ENCODE measurements at places on chromosomes 11 and 22. TPM values are rescaled to one million over a fixed set of nuclear protein-coding genes. Genes with fewer than 3 reads are reported as not detected.

DNA sequence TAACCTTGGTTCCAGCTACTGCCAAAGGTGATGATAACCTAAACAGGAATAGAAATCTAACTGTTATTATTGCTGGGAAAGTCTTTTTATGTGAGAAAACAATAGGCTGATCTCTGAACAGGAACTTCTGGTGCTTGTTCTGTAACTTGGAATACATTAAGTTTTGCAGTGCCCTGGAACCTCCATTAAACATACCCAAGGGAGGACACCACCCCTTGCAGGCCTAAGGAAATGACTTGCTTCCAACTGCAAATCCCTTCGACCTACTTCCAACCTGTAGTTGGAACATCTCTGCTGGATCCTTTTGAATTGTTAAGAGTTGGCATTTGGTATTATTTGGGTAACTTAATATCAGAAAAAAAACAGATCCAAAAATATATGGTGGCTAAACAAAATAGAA is 188.4 kb upstream of the API5 start:
- no peak for DNase-seq

DNA sequence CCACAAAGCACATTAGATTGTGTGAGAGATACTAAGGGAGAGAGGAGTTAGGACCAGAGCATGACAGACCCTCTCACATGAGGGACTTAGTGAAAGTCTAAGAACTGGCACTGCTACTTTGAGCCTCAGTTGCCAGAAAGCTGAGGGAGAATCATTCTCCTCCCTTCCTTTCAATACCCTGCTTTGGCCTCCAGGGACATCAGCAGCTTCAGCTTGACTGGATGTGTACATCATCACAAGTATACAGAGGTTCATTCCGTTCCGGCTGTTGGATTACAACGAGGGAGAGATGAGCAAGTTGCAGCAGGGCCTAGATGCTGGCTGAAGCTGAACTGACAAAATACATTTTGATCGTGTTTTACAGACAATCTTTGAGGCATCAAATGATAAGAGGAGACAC is 15.7 kb upstream of the ANO5 start:
- no peak for DNase-seq

- no peak for DNase-seq
Measured at GRCh38 chr22:31734512-31734911, 15.4 kb downstream of the PRR14L start.

- no peak for DNase-seq
Measured at GRCh38 chr11:1884303-1884700, 7.4 kb downstream of the PRR33 start.

DNA sequence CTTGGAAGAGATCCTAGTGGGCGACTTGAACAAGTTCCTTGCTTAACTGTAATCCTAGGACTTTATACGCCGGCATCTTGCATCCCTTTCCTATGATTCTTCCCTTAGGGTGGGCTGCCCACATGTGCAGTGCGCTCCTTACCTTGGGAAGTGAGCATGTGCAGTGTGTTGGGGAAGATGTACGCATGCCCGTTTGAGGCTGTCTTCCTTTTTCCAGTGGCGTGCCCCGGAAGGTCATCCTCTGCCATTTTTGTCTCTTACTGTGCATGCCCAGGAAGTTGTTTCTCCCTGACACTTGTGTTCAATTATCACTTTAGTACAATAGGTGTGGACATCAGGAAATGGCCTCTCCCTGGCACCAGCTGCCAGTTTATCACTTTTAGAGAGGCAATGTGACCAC is 936.5 kb downstream of the TBC1D22A start:
- DNase-seq: no peak

DNA sequence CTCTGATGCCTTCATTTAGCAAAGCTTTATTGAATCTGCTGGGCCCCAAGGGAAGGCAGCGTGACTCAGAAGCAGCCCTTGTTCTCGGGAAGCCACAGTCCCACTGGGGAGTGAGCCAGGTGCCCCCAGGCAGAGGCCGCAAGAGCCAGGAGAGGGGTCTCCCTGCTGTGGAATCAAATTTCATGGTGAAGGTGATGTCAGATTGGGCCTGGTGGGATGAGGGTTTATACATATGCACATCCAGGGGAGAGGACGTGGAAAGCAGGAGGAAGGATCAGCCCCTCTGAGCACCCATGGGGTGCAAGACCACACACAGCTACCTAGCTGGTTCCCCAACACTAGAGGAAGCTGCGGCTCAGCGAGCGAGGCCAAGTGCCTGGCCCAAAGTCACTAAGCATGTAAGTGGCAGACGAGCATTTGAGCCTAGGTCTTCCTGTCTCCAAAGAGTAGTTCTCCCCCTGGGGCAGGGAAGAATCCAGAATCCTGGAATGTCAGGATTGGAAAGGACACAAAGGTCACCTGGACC is 2.0 kb downstream of the SYNGR1 start:
- no peak for DNase-seq

GRCh38 chr22:45470871-45471270 is 31.8 kb upstream of the FBLN1 start:
- DNase-seq: no peak

DNA sequence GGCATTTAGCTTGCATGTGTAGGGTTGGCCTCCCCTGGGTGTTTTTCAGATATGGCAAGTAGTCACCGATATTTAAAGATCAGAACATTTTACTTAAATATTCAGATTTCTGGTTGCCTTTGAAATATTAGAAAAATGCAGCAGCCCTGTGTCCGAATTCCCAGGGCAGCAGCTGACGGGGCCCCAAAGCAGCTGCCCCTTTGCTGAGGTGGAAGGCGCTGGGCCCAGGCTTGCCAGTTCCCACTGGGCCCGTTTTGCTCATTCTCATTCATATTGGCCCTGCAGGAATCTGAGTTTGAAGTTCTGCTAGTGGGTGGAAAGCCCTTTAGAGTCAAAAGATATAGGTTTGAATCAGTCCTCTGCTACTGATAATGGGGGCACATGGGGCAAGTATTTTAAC is 692.1 kb downstream of the OPCML start:
- no peak for DNase-seq

- no peak for DNase-seq
Measured at GRCh38 chr22:31289344-31289743, 2.9 kb downstream of the PIK3IP1 start.

GRCh38 chr11:44727373-44728287 is 868 bp downstream of the TSPAN18 start:
- peak; percentile 88 for DNase-seq

DNA sequence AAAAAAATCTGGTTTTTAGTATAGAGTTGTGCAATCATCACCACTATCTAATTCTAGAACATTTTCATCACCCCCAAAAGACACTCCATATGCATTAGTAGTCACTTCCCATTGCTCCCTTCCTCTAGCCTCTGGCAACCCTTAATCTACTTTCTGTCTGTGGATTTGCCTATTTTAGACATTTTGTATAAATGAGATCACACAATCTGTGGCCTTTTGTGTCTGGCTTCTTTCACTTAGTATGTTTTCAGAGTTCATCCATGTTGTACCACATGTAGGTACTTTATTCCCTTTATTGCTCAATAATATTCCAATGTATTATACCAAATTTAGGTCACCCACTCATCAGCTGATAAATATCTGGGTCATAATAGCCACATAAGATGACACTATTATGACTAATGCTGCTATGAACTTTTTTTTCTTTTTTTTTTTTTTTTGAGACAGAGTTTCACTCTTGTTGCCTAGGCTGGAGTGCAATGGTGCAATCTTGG is 67.5 kb upstream of the SCUBE2 start:
- no peak for DNase-seq

DNA sequence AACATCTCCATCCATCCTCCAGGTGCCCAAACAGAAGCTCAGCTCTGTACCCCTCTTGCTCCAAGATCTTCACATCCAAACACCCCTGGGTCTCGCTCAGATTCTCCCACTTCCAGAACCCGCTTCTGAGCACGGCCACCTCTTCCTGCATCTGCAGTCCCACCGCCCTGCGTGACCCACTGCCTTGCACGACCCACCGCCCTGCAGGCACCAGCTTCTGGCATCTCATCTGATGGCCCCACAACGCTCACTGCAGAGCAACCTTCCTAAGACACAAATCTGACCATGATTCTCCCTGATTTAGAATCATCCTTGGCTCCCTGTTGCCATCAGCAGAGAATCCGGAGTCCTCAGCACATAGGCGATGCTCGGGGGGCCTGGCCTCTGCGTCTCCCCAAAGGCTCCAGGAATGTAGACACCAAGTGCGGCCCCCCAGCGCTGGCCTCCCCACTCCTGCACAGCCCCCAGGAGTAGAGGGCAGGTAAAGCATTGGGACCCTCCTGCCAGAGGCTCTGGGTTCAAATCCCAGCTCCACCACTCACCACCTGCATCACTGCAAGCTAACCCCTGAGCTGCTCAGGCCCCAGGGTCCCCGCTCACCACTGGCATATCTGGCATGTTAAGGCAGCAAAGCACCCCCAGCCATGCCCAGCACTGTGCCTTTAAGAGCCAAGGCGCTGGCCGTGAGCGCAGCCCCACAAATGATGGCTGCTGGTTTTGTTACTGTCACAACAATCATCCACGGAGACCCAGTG is 459.3 kb downstream of the BRD1 start:
- no peak for DNase-seq

DNA sequence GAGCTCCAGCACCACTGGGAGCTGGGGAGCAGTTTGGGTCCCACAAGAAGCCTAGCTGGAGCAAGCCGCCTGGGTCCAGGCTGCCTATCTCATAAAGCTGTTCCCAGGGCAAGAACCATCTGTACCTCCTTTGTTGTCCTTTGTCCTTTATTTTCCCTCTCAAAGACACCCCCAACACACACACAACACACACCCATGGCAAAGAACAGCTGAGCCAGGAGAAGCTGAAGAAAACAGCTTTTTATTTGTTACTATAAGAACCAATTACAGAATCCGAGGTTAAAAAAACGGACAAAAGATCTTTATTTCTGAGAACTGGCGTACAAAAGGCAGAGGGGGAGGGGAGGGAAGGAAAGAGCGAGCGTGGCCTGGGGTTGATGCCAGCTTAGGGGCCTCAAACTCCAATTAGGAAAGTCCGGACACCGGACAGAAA is 1.7 kb upstream of the TUT1 start:
- peak; percentile 39 for DNase-seq

DNA sequence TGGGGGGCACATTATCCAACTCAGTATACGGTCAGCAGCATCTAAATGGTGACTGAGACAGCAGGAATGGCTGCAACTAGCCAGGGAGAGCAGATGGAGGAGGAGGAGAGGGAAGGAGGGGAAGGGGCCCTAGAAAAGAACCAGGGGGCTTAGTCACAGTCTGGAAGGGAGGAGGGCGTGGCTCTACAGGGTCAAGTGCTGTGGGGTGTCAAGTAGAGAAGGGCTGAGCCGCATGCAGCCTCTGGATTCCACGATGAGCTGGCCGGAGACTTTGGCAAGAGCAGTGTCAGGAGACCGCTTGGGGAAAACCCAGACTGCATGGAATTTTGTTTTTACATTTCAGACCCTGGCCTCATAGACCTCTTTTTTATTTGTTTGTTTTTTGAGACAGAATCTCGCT is 25.8 kb upstream of the PPFIA1 start:
- peak; percentile 28 for DNase-seq

DNA sequence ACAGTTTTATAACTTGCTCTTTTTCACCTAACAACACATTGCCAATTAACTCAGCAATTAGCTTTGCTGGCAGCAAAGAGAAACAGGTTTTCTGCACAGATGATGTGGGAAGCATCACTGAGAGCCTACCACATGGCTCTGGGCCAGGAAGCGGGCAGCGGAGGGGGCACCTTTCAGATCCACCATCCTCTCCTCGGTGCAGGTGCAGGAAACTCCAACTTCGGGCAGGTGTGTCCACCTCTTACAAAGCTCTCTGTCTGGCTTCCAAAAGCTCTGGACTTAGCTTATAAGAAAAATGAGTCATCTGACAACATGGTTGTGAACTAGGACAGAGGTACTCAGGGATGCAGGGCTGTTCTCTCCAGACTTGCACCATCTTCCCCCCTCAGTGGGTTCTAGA is 77.0 kb downstream of the RPS6KA4 start:
- no peak for DNase-seq

DNA sequence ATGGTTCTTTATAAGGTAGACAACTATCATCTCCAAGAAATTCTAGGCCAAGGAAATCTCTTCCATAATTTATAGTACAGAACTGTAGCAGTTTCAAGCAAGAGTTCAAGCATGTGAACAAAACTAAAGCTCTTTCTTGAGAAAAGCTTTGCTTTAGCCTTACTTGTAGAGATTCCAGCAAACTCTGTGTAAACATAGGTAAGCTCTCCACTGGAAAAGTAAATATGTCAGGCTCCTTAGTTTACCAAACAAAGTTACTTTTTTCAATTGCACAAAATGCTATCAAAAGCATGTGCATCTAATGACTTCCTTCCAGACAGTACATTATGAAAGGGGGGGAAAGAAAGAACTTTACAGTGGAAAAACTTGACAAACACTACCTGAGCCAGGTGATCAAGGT is 125.0 kb downstream of the SIK3 start:
- no peak for DNase-seq

DNA sequence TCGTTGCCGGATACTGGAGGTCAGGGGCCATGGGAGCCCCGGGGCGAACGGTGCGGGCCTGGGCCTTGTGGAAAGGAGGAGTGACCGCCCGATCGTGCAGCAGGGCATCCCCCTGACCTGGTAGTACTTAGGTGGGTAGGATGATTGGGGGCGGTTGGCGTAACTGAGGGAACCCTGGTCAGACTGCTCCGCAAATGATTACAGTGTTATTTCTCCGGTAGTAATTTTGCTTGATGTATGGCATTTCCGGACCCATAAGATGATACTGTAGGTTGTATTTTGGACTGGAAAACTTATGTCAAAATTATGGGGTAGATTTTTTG is 762 bp downstream of the MTMR3 start:
- DNase-seq: no peak

GRCh38 chr11:7540830-7541555 is 27.2 kb downstream of the PPFIBP2 start:
- no peak for DNase-seq

The PAMR1 gene
- 0.65 TPM for total RNA-seq

The EXPH5 gene
- 0.25 TPM for total RNA-seq

The LYVE1 gene
- total RNA-seq: 36.5 TPM

The OR51B5 gene
- not detected for total RNA-seq

All from psoas muscle (tissue), 8 donors.